ENCODE measurements at places on chromosomes 11 and 22.

GRCh38 chr22:26565181-26565580 lies 24.8 kb downstream of the TPST2 start:
- DNase-seq, result no peak

DNA sequence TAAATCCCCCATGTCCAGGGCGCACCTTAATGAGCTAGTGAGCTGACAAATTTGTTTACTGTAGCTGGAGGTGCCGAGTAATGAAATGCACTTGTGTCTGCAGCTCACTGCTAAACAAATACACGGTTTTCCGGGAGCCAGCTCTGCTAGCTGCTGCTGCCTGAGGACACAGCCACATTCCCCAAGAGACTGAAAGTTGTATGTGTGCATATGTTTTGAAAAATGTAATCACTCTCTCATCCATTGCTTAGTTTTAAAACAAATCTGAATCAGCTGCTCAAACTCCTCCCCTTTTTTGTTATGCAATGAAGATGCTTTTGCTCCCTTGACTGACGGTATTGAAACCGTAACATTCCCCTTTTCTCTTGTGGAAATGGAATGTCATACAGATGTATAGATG lies 62.4 kb upstream of the NNMT start:
- peak; percentile 18 for DNase-seq

DNA sequence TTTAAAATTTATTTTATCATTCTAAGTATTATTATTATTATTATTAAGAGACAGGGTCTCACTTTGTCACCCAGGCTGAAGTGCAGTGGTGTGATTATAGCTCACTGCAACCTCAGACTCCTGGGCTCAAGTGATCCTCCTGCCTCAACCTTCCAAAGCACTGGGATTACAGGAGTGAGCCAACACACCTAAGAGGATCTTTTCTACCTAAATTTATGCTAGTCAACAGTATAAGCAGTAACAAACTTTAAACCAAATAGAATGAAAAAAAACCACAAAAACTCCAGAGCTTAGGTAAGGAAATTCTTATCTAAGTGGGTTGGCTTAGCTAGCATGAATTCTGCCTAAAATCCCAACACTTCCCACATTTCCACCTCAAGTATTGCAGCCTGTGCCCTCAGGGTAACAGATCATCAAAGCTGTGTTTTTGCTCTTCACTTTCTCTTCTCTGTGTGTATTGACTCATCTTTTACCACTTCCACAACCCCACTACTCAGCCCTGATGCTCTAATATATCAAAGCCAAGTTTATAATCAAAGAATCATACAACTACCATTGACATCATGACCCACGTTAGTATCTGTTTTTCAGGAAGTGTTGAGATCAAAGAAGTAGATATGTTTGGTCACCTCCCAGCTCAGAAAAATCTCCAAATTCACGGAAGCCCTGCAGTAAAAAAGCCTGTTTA lies 93.7 kb upstream of the SPON1 start:
- DNase-seq, result no peak

- no peak for DNase-seq
Measured at GRCh38 chr11:12090061-12090591, 20.3 kb upstream of the MICAL2 start.

- no peak for DNase-seq
Measured at GRCh38 chr22:23784215-23784732, 2.5 kb upstream of the SMARCB1 start.

- no peak for DNase-seq
Measured at GRCh38 chr11:76277298-76278175, 71.2 kb upstream of the WNT11 start.

DNA sequence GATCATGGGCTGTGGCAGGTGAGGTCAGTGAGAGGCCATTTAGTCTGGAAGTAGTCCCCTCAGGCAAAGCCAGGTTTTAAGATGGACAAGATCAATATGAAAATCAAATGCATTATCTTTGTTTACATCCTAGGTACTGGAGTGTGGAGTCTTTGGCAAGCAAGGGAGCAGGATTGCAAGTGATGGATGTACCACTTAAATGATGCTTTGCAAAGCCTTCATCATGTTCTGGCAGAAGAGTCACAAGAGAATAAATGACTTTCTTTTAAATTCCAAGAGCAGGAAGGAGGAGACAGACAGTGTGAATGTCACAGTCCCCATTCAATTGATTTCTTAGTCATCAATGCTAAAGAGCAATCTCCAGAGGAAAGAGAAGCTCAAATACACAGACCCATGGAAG lies 908.3 kb downstream of the FAM181B start:
- no peak for DNase-seq

GRCh38 chr22:37195921-37196320 lies 7.9 kb upstream of the C1QTNF6 start:
- DNase-seq, result no peak

DNA sequence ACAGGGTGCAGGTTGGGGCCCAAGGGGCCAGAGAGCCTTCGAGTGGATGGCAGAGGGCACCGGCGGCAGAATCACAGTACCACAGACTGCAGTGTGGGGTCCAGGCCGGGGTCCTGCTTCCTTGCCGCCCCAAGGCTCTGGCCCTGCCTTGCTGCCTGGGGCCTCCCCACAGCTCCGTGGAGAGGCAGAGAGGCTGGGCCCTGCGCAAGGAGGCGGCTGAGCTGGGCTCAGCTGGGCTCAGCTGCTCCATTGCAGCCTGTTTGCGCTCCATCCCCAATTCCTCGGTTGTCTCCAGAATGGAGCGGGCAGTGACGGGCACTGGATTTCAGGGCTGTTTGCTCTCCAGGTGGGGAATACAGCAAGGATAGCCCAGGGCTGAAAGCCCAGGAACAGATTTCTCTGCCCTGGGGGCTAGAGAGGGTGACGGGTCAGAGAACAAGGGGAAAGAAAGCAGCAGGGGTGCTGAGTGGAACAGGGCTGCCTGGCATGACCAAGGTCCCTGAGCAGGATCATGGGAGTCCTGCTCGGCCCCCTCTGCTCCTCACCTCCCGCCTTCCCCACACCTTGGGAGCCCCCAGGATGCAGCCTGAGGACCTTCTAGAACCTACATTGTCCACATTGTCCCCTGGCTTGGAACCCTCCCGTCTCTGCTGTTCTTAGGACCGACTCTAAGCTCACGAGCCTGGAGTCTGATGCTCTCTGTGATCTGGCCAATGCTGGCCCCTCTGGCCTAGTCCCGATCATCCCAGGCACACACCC lies 18.9 kb downstream of the MRGPRG start:
- no peak for DNase-seq

DNA sequence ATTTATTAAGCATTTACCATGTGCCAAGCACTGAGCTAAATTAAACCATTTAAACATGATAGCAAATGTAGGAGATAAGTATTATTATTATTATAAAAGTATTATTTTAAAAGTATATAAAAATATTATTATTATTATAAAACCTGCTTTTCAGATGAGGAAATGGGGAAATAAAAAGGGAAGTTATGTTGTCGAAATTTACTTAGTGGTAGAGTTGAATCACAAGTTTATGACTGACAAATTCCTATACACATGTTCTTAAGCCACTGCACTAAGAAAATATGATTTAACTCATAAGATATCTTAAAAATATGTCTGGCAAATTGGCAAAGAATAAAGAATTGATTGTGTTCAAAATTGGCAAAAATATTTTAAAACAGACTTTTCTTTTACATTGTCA lies 53.8 kb downstream of the CASP12 start:
- no peak for DNase-seq

- no peak for DNase-seq
Measured at GRCh38 chr11:115918576-115918975, 414.4 kb upstream of the CADM1 start.

- no peak for DNase-seq
Measured at GRCh38 chr11:25065746-25066145, 568.9 kb downstream of the LUZP2 start.

DNA sequence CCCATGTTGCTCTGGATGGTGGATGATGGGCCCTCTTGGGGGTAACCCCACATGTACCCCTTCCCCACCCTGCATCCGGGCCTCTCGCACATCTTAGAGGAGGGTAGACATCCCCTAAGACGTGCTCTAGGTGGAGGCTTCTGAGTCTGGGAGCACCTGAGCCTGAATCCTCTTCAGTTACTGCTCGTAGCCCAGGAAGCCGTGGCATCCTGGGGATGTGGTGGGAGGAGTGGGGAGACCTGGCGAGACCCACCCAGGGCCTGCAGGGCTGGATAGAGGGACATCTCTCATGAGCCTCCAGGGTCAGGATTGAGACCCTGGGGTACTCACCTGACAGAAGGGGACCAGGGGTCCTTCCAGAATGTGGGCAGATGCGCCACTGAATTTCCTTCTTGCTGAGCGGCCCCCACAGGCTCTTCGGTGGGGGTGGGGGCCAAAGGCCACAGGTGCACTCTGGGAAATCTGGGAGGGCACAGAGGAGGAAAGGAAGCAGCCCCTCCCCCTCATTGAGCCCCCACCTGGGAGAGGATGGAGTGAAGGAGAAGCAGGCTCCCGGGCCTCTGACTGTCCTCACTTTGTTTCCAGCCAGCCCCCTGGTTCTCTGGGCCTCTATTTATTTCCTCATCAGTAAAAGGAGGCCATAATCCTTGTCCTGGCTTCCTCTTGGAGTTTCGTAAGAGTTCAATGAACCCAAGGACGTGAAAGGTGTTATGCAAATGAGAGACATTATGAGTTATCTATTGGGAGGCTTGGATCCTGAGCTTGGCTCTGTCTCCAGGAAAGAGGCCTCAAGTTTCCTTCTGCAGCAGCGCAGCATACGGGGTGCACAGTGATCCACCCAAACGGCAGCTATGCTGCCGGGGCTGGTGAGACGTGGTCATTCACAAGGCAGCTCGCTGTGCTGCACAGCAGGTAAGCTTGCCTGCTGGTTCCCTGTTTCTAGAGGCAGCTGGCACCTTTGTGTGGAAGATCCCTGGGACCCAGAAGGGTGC lies 31.2 kb downstream of the KCNJ4 start:
- no peak for DNase-seq

GRCh38 chr11:67421430-67422031 lies 6.1 kb downstream of the CARNS1 start:
- no peak for DNase-seq

DNA sequence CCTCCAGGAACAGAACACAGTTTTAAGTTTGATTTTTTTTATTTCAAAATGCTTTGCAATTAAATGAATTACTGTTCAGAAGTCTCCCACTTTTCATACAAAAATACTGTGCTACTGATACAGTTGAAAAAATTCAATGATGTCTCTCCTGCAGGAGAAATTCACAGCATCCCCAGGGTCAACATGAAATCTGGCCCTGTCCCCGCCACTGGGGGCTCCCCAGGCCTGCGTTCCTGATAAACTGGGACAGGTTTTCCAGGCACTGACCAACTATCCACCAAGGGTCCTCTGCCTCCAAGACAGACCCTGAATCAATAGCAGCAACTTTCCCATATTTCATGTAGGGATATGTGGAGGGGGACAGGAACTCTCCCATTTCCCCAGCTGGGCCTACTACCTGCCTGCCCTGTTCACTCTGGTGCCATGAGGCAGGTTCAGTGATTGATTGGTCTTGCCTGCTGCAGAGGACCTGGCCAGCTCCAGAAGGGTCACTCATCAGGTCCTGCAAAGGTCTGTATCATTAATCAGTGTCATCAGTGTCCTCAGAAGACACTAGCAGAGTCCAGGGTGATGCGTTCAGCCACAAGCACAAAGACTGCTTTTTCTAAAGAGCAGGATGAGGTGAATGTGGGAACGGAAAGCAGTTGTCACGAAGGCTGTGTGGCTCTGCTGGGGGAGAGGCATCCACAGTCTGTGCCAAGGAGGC lies 43.4 kb downstream of the PISD start:
- DNase-seq, result no peak

- no peak for DNase-seq
Measured at GRCh38 chr11:75767228-75767572, 1.4 kb upstream of the DGAT2 start.

GRCh38 chr11:75239531-75240290 lies 863 bp upstream of the TPBGL start:
- no peak for DNase-seq

DNA sequence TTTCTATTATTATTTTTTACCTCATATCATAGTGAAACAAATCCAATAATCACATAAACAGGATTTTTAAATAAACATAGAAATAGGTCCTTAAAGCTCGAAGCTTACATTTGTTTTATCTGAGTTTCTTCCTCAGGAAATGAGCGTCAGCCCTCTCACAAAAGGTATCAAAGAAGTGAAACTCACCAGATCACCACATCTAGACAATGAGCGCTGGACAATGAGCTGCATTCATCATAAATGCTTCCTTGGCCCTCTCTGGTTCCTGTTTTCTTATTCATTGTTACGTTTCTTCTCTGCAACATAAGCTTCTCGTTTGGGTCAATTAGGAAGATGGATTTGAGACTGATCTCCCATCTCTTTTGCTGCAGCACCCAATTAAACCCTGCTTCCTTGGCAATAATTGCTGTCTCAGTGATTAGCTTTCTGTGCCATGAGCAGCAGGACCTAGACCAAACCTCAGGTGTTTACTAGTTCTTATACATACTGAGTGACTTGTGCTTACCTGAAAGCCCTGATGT lies 649.9 kb upstream of the LUZP2 start:
- no peak for DNase-seq

GRCh38 chr11:105229761-105230160 lies 90.2 kb upstream of the CARD18 start:
- DNase-seq, result no peak

DNA sequence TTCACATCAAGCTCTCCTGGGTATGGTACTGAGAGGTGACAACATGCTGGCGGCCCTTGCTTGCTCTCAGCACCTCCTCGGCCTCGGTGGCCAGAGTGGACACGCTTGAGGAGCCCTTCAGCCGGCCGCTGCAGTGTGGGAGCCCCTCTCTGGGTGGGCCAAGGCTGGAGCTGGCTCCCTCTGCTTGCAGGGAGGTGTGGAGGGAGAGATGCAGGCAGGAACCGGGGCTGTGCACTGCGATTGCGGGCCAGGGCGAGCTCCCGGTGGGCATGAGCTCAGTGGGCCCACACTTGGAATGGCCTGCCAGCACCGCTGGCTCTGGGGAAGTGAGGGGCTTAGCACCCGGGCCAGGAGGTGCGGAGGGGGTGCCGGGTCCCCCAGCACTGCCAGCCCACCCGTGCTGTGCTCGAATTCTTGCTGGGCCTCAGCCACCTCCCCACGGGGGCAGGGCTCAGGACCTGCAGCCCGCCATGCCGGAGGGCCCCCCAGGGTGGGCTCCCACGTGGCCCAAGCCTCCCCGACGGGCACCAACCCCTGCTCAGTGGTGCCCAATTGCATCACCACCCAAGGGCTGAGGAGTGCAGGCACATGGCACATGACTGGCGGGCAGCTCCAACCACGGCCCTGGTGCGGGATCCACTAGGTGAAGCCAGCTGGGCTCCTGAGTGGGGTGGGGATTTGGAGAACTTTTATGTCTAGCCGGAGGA lies 106.2 kb downstream of the RAB38 start:
- no peak for DNase-seq

DNA sequence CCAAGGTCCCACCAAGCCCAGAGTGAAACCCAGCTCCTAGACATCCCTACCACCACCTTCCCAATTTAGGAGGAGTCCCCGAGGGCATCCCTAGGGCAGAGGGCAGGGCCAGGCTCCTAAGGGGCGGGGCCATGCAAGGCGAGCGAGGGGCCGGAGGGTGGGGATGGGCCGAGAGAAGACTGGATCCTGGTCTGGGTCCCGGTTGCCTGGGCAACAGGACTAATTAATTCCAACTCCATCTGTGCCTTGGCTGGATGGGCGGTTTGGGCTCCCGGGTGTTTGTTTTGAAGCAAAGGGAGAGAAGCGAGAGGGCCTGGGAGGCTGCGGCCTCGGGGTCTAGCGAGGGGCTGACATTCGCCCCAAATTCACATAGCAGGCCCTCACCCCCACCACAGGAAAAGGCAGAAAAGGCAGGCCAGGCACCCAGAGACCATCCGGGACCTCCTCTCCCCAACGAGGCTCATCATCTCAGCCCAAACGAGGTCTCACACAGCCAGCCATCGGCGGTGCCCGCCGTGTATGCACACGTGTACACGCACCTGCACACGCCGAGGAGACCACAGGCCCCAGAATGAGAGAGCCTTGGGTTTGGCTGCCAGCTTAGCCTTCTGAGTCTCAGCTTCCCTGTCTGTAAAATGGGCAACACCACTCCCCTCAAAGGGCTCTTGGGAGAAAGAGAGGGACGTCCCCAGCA lies 23.9 kb downstream of the ELFN2 start:
- DNase-seq, result no peak
